ENCODE measurements at places on chromosomes 4 and X. TPM values are rescaled to one million over a fixed set of nuclear protein-coding genes. Genes with fewer than 3 reads are reported as not detected.

The DUSP9 gene
- polyA plus RNA-seq, result not detected

The ZIC3 gene
- polyA plus RNA-seq, result not detected

The UGT2A2 gene
- not detected for polyA plus RNA-seq

The HHIP gene
- polyA plus RNA-seq, result 2.4 TPM

The SUPT20HL1 gene
- not detected for polyA plus RNA-seq

The HSFX3 gene
- not detected for polyA plus RNA-seq

The TCEAL6 gene
- polyA plus RNA-seq, result 13.1 TPM

The IL21 gene
- polyA plus RNA-seq, result not detected

The SCRG1 gene
- 0.54 TPM for polyA plus RNA-seq

The DRD5 gene
- not detected for polyA plus RNA-seq

The NMU gene
- 0.31 TPM for polyA plus RNA-seq

The PLS3 gene
- 19.0 TPM for polyA plus RNA-seq

DNA sequence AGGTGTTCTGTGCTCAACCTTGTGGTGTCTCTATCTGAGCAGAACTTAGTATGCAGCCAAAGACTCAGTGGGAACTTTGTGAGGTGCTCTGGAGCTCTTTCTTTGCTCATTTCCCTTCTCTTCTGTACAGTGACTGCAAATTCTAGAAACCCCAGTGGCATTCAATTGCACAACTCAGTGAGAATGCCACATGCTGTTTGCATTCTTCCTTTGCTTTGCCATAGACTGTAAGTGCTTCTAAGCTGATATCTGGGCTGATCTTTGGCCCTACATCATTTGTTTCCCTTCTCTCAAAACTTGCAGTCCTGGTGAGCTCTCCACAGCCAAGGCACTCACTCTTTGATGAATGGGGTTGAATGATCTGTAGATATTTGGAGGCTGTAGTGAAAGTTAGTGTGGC is 7.0 kb downstream of the PNMA3 start:
- no peaks in the 10 kb centered on the region for H3K36me3 ChIP-seq
- no peak overlapping the region for H3K4me3 ChIP-seq
- no peak overlapping the region for H3K27ac ChIP-seq
- no peak for DNase-seq
- peaks cover 6% of the 10 kb centered on the region for H3K27me3 ChIP-seq
- H3K4me1 ChIP-seq, result no peaks in the 10 kb centered on the region

- no peaks in the 10 kb centered on the region for H3K4me1 ChIP-seq
- DNase-seq, result no peak
- H3K4me3 ChIP-seq, result no peak overlapping the region
- no peaks in the 10 kb centered on the region for H3K27me3 ChIP-seq
Observed at GRCh38 chr4:140635606-140636005, 66.8 kb upstream of the UCP1 start.

DNA sequence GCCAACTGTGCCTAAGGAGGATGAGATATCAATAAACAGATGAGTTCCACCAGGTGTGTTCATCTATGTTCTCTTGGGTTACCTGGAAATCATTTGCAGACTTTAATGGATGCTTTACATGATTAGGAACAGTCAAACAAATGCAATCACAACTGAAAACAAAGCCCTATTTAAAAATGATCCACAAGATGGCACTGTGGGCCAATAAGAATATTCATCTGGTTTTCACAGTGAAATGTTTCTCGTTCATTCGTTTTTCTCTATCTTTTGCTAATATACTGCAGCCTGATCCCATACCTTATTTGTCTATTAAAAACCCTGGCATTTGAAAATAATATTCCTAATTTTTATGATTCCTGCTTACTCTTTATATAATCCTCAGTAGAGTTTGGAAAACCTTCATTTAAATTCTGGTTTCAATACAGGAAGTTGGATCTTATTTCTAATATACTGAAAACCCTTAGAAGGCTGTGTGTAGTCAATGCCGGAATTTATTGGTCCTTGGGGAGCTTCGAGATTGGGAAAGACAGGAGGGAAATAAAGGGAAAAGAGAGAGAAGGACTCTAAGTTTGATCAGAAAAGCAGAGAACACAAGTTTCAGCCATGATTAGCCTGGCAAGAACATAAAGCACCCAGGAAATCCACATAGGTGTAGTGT is 63.8 kb upstream of the TAPT1 start:
- peaks cover 7% of the 10 kb centered on the region for H3K4me1 ChIP-seq
- no peak for DNase-seq
- H3K36me3 ChIP-seq, result no peaks in the 10 kb centered on the region
- no peak overlapping the region for H3K4me3 ChIP-seq

- H3K36me3 ChIP-seq, result no peaks in the 10 kb centered on the region
- peaks cover 61% of the 10 kb centered on the region for H3K4me1 ChIP-seq
- DNase-seq, result no peak
Observed at GRCh38 chr4:118759481-118759880, 74.3 kb downstream of the METTL14 start.

- no peak overlapping the region for H3K4me3 ChIP-seq
- H3K27ac ChIP-seq, result no peak overlapping the region
- no peak for DNase-seq
Observed at GRCh38 chr4:101649790-101650515, 140.6 kb upstream of the BANK1 start.

DNA sequence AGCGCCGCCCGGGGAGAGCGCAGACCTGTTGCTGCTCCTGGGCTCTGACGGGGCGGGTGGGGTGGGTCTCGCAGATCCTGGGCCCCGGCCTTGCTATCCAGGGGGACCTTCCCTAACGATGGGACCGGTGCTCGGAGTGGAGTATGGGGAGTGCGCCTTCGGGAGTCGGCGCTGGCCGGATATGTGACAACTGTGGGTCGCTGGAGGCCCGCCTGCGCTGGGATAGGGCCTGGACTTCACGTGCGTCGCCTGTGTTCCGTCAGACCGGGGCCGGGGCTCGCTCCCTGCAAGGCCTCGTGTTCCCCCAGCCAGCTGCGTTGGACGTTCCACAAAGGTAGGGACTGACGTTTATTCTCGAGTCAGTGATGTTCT is 1.3 kb downstream of the TBL1X start:
- H3K27ac ChIP-seq, result peak overlapping the region; percentile 11
- peak overlapping the region; percentile 43 for H3K4me3 ChIP-seq
- H3K4me1 ChIP-seq, result no peaks in the 10 kb centered on the region

DNA sequence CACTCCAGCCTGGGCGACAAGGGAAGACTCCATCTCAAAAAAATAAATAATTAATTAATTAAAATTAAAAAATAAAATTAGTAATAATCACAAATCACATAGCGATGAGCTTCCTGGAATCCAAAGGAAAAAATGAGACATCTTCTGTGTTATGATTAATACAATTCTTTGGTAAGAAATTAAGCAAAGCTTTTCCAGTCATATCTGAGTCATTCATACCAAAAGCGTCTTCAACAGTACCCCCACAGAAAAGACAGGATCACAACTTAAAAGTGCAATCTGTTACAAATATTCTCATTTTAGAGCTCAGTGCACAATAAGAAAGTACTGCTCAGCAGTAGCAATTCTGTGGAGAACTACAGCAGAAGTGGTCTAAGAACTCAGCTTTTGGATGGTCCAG is 168.5 kb upstream of the MXRA5 start:
- H3K27me3 ChIP-seq, result no peaks in the 10 kb centered on the region
- no peak overlapping the region for H3K4me3 ChIP-seq
- H3K4me1 ChIP-seq, result no peaks in the 10 kb centered on the region
- no peaks in the 10 kb centered on the region for H3K36me3 ChIP-seq
- DNase-seq, result no peak

DNA sequence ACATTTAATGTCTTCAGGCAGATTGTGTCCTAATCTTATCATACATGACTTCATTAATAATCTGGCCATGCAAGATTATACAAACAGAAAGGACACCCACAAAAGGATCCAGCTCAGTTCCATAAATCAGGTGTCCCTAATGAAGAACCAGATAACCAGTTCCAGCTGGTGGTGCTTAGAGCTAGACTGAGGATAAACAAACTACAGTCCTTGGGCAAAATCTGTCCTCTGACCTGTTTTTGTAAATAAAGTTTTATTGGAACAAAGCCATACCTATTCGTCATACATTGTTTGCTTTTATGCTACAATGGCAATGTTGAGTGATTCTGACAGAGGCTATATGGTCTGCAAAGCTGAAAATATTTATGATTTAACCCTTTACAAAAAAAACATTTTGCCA is 199.5 kb downstream of the MID1IP1 start:
- H3K36me3 ChIP-seq, result no peaks in the 10 kb centered on the region
- H3K4me3 ChIP-seq, result no peak overlapping the region
- peaks cover 7% of the 10 kb centered on the region for H3K27me3 ChIP-seq
- H3K4me1 ChIP-seq, result no peaks in the 10 kb centered on the region
- no peak for DNase-seq

GRCh38 chrX:16464369-16464768 is 185.6 kb upstream of the S100G start:
- DNase-seq, result no peak
- H3K27ac ChIP-seq, result no peak overlapping the region
- no peaks in the 10 kb centered on the region for H3K27me3 ChIP-seq
- H3K36me3 ChIP-seq, result no peaks in the 10 kb centered on the region
- H3K4me1 ChIP-seq, result no peaks in the 10 kb centered on the region

DNA sequence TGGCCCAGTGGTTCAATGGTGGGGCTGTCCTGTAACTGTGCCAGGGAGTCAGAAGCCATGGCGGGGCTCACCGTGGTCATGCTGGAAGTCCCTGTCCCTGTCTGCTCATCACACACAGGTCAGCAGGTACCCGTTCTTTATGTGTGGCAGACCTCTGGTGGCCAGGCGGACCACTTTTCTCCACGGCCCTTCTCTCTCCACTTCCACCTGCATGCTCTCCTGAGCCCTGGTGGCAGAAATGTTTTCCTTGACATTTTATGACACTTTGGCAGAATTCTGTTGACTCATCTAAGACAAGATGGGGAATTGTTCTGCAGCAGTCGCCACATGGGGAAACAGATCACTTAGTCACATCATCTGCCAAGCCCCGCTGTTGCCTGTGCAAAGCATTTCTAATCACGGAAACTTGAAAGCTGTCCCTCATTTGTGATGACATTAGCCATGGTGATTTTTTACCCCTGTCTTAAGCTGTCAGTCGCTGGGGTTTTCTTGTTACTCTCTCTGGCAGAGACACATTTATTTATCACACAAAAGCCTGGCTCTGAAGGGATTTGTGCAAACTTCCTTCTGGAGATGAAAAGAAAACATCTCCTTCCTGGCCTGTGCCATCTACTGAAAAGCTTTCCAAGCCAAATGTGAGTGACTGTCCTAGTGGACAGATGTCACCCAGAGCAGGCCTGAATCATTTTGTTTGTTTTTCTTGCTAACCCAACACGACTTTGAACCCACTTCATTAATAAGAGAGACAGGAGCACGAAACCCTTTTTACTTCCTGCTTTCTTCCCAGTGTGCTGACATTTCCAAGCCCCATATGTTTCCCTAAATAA is 38.8 kb upstream of the STIM2 start:
- DNase-seq, result no peak
- no peak overlapping the region for H3K27ac ChIP-seq
- H3K4me3 ChIP-seq, result no peak overlapping the region
- H3K4me1 ChIP-seq, result no peaks in the 10 kb centered on the region
- H3K36me3 ChIP-seq, result no peaks in the 10 kb centered on the region

- no peaks in the 10 kb centered on the region for H3K27me3 ChIP-seq
- no peaks in the 10 kb centered on the region for H3K36me3 ChIP-seq
- no peak overlapping the region for H3K27ac ChIP-seq
- H3K4me3 ChIP-seq, result no peak overlapping the region
- H3K4me1 ChIP-seq, result no peaks in the 10 kb centered on the region
- DNase-seq, result no peak
Observed at GRCh38 chr4:78343682-78344081, 207.9 kb upstream of the ANXA3 start.

GRCh38 chr4:145387079-145387478 is 94.6 kb upstream of the SMAD1 start:
- H3K4me3 ChIP-seq, result no peak overlapping the region
- no peak for DNase-seq
- no peak overlapping the region for H3K27ac ChIP-seq
- H3K4me1 ChIP-seq, result no peaks in the 10 kb centered on the region
- no peaks in the 10 kb centered on the region for H3K36me3 ChIP-seq

DNA sequence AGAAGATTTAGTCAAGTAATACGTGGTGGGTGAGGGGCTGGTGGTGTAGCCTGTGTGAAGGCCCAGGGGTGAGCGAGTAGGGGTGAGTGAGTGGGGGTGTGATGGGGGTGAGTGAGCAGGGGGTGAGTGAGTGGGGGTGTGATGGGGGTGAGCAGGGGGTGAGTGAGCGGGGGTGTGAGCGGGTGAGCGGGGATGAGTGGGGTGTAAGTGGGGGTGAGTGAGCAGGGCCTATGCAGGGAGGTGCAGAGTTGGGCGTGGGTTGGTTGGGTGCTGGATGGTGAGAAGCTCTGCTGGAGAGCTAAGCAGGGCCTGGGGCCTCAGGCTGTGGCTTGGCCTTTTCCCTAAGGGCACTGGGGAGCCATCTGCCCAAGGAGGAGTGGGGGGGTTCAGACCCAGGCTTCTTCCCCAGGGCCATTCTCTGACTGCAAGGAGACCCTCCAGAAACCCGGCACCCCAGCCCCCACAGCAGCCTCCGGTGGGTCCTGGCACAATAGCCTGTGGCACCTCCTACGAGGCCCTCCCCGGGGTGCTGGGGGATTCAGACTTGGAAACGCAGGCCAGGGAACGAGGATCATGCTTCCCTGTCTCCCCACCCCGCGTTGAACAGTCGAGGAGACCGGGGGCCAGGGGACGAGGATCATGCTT is 30.4 kb downstream of the SH3TC1 start:
- H3K27ac ChIP-seq, result no peak overlapping the region
- H3K4me1 ChIP-seq, result peaks cover 9% of the 10 kb centered on the region
- H3K36me3 ChIP-seq, result no peaks in the 10 kb centered on the region

GRCh38 chrX:132677233-132677716 is 188.4 kb upstream of the MBNL3 start:
- no peak overlapping the region for H3K4me3 ChIP-seq
- H3K27me3 ChIP-seq, result peaks cover 11% of the 10 kb centered on the region
- no peaks in the 10 kb centered on the region for H3K36me3 ChIP-seq
- no peak overlapping the region for H3K27ac ChIP-seq
- DNase-seq, result no peak
- no peaks in the 10 kb centered on the region for H3K4me1 ChIP-seq

GRCh38 chrX:68841251-68842049 is 12.6 kb downstream of the EFNB1 start:
- no peaks in the 10 kb centered on the region for H3K27me3 ChIP-seq
- no peak for DNase-seq
- H3K4me1 ChIP-seq, result no peaks in the 10 kb centered on the region
- peaks cover 9% of the 10 kb centered on the region for H3K36me3 ChIP-seq

- H3K4me1 ChIP-seq, result no peaks in the 10 kb centered on the region
- H3K4me3 ChIP-seq, result no peak overlapping the region
- H3K27ac ChIP-seq, result no peak overlapping the region
- H3K36me3 ChIP-seq, result no peaks in the 10 kb centered on the region
- H3K27me3 ChIP-seq, result peaks cover 19% of the 10 kb centered on the region
Observed at GRCh38 chrX:44723426-44723825, 120.4 kb upstream of the DUSP21 start.

GRCh38 chr4:7715271-7716009 is 224.2 kb downstream of the AFAP1 start:
- no peak for DNase-seq
- peaks cover 14% of the 10 kb centered on the region for H3K27me3 ChIP-seq
- no peak overlapping the region for H3K4me3 ChIP-seq
- H3K27ac ChIP-seq, result no peak overlapping the region

GRCh38 chrX:124388562-124388961 is 42.2 kb downstream of the SH2D1A start:
- H3K4me1 ChIP-seq, result no peaks in the 10 kb centered on the region
- peaks cover 5% of the 10 kb centered on the region for H3K27me3 ChIP-seq
- H3K36me3 ChIP-seq, result no peaks in the 10 kb centered on the region
- no peak overlapping the region for H3K27ac ChIP-seq
- peak; percentile 51 for DNase-seq
- no peak overlapping the region for H3K4me3 ChIP-seq

- H3K27me3 ChIP-seq, result no peaks in the 10 kb centered on the region
- no peaks in the 10 kb centered on the region for H3K4me1 ChIP-seq
- no peak overlapping the region for H3K27ac ChIP-seq
Observed at GRCh38 chrX:125850693-125851092, 315.4 kb downstream of the DCAF12L2 start.

- H3K4me3 ChIP-seq, result no peak overlapping the region
- no peaks in the 10 kb centered on the region for H3K36me3 ChIP-seq
- H3K27me3 ChIP-seq, result peaks cover 28% of the 10 kb centered on the region
- no peak overlapping the region for H3K27ac ChIP-seq
Observed at GRCh38 chr4:6196324-6196723, 4.0 kb downstream of the JAKMIP1 start.

Measured in adrenal gland (tissue), 19 donors.